ENCODE measurements at places on chromosomes 12 and 14.

DNA sequence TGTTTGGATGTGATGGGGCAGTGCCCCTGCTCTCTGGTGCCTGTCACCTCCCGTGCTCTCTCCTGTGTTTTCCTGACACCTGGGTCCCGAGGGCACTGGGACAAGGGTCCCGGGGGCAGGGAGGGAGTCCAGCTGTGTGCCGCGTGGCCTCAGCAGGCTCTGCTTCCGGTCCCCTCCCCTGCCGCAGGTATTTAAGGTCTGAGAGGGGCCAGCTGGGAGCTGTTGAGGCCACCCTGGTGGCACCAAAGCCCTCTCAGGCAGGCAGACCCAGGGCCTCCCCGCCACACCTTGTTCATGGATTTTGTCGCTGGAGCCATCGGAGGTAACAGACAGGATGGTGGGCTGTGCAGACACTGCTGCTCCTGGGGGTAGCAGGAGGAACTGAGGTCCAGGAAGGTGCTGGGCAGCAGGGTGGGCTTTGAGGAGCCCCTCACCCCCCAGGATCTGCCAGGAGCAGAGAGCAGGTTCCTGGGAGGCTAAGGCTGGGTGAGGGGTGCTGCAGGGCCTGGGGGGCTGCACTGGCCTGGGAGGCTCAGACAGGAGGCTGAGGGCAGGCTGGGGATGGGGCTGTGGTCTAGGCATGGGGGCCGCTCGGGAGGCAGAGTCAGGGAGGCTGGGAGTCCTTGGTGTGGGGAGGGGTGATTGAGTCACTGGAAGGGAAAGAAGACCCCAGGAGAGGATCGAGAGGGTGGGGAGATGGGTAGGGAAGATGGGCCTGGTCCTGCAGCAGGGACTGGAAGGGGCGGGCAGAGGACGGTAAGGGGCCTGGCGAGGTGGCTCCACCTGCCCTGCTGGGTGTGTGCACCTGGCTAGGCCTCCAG, at the start of gene SLC25A47:
SLC25A47 (plus strand) TSS at position 219 of the 821 bp plus-strand sequence; CDS start at position 295, 76 bp downstream.
- no peak for DNase-seq

DNA sequence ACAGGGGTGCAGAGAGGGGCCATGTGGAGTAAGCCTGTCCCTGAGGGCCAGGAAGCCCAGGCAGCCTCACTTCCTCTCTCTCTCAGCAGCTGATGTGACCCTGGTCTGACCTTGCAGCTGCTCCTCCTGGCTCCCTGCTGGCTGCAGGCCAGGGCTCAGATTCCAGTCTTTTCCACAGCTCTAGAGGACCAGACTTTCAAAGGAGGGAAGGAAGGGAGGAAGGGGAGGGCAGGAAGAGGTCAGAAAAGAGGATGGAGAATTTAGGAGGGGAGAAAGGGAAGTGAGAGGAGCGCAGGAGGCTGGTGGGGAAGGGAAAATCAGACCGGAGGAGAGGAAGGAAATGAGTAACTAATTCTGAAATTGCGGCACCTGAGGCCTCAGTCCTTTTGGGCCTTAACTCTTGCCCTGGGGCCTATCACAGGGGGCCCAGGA, 40.9 kb upstream of the VASH1 start:
- no peak for DNase-seq

GRCh38 chr12:58285551-58285950, 344.2 kb downstream of the ATP23 start:
- no peak for DNase-seq

- DNase-seq, result no peak
These were observed 22.4 kb downstream of the ADCK1 start for GRCh38 chr14:77822307-77822706.

- no peak for DNase-seq
These were observed 106.7 kb downstream of the PPP2R5E start for GRCh38 chr14:63436286-63437098.

DNA sequence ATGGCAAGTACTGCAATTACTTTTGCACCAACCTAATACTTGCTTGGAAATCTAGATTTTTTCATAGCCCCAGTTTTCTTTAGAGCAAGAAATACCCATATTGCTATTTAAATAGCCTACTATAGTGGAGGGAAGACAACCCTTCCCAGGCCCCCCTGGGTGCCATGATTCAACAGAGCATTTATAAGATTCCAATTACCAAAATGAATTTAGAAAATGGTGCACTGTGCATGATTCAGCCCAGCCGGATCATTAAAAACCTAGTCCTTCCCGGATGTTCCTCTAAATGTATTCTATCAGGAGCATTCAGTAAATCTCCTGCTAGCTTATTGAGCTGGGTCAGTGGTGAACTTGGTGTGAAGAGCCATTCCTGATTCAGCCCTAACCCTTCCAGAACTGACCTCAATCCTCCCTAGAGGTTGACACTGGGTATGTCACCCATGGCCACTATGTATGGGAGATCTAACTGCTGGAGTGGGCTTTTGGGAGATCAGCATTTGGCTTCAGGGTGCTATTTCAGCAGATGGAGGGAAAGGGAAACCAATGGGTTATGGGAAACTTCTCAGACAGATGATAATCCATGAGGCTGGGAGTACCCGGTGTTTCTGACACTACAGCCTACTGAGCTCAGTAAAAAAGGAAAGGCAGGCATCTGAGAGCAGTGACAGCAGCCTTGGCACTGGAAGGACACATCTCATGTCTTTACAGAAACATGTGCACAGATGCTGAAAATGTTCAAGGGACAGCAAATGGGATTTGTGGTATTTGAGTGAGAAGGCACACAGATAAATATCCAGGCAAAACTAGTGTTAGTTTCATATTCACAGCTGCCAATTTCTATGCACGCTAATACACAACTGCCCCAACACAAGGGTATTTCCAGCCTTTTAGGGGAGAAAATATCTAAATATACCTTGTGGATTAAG, 258.9 kb downstream of the DPF3 start:
- no peak for DNase-seq

DNA sequence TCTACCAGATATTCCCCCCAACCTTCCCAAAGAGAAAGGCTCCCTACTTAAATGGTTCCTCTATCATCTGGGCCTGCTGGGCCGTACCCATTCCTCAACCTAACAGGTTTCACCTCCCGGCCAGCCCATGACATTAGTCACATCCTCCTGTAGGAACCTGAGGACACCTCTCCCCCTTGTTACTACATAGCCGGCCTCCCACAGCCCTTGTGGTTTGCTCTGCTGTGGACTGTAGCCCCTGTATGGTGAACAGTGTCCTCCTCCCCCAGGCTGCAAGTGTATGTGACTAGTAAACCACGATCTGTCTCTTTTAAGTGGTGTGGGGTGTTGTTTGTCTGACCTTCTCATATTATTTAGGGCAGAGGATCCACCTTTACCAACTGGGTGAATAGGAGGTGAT, 371.7 kb downstream of the RGS6 start:
- DNase-seq, result no peak

DNA sequence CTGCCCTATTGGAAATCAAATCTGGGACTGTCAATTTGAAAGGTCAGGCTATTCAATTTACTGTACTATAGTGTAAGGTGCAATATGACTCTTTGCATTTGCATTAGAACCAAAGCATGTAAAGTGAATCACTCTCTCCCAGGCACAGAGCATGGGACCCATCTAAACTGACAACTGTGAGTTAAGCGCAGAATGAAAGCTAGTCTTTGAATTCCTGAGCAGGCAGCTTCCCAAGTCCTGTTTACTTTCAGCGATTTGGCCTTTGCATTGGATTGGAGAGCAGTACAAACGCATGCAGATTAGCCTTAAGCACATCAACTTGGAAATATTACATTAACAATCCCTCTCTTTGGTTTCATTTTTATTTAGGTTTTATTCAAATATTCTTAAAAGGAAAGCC, 74.6 kb downstream of the RERG start:
- DNase-seq, result no peak

GRCh38 chr14:72892879-72893635, 844 bp downstream of the DPF3 start:
- no peak for DNase-seq

DNA sequence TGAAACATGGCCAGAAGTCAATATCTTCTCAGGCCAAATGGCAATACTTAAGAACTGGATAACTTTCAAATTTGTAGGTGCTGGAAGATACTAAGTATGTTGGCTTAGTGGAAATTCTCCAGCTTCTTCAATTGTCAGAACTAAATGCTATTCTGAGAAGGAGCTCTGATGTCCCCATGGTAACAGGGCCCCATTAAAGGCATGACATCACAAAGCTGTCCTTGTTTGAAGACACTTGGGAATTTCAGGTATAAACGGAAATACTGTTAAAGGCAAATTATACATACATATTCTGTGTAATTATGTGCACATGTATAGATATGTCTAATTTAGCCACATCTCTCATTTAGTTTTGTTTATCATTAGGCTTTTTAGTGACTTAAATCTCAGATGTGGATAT, 210.0 kb upstream of the SEL1L start:
- DNase-seq, result no peak

DNA sequence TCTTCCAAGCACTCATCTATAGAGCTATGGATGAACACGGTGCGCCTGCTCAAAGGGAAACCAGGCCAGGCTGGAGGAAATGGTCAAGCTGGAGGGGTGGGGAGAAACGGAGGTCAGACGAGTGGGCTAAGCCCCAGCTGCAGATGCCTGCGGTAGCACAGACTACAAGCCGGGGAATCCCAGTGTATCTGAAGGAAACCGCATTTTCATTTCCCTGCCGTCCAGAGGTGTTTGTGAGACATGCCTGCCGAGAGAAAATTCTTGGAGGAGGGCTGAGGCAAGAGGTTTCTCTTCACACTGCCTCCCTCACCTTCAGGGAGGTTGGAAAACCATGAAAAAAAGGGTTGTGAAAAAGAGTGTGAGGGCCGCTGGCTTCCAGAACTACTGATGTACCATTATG, 102.0 kb upstream of the FOXN3 start:
- no peak for DNase-seq

DNA sequence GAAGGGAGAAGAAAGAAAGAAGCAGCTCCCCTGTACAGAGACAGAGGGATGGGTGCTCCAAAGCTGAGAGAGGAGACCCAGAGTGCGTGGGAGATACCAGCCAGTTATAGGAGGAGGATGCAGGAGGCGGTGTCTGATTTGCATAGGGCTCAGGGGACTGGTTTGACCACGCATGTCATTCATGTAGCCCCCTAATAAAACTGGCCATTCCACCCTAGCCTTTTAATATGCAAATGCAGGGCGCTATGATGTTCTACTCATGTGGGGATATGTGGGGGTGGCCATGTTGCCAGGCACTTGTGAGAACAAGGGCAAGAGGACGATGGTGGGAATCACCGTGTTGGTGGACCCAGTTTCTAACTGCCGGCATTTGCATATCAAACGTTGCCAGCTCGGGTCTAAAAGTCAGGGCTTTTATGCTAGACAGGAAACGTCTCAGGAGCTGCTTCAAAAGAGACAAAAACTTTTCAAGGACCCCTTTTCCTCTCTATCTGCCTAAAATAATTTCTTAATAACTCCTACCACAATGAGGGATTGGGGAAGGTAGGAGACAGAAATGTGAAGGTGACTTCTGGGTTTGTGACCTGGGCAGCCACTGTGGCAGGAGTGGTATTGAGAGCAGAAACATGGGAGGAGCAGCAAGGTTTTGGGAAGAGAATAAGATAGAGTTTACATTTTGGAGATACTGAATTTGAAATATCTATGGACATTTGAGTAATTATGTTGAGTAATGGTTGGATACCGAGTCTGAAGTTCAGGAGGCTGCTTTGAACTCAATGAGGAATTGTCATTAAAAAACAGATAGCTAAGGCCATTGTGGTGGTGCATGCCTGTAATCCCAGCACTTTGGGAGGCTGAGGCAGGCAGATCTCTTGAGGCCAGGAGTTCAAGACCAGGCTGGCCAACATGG, 2.2 kb upstream of the ATXN3 start:
- DNase-seq, result no peak

- no peak for DNase-seq
These were observed 23.3 kb upstream of the SLC15A5 start for GRCh38 chr12:16300736-16301135.

GRCh38 chr12:29273178-29273843, 107.7 kb downstream of the ERGIC2 start:
- no peak for DNase-seq

DNA sequence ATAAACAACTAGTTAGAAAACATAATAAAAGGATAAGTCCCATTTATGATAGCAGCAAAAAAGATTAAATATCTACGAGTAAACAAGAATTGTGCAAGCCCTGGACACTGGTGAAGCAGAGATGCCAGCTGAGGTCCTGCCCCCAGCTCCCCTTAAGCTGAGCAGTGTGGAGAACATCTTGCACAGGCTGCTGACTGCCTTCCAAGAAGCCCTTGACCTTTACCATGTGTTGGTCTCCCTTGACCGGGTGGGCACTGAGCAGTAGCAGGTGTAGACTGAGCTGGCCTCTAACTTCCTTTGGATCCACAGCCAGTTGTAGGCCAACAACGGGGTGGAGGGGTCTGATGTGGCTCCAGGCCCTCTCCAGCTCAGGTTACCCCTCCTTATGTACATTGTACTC, 47.7 kb upstream of the PAPLN start:
- DNase-seq, result no peak

DNA sequence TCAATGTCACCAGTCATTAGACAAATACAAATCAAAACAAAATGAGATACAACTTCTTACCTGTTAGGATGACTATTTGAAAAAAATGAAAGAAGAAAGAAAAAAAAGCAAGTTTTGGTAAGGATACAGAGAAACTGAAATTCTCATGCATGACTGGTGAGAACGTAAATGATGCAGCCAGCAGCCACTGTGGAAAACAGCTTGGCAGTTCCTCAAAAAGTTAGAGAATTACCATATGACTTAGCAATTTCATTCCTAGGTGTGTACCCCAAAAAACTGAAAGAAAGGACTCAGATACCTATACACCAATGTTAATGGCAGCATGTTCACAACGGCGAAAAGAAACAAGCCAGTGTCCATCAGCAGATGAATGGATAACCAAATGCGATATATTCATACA, 26.6 kb downstream of the NINJ2 start:
- DNase-seq, result no peak
